Activated CD4-positive, alpha-beta memory T cell treated with anti-CD3 and anti-CD28 coated beads for 36 hours (primary cell): ENCODE measurements at places on chromosomes 3 and 15. TPM values are rescaled to one million over a fixed set of nuclear protein-coding genes. Genes with fewer than 3 reads are reported as not detected.
A peak's percentile ranks its signal among the peaks of the same experiment; 100 is the strongest.

Gene GOLGA8R
- 0.14 TPM for total RNA-seq

Gene CLRN1
- total RNA-seq = not detected

Gene WWTR1
- total RNA-seq = 1.2 TPM

Gene ZDHHC19
- not detected for total RNA-seq

DNA sequence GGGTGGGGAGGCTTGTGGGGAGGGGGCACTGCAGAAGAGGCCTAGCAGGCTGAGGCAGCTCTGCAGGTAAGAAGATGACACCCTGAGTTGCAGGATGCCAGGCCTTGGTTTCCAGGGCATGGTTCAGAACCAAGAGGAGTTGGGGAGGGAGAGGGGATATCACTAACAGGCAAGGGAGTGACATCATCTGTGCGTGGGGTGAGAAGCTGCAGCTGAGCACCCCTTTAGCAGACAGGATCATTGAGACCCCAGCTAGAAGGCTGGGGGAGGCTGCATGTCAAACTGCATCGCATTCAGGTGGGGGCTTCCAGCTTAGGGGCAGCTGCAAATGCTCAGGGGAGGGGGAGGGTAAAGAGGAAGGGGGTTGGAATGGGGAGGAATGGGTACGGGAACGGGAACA is 23.0 kb downstream of the CACNA2D2 start:
- H3K27me3 ChIP-seq = no peaks in the 10 kb centered on the region
- H3K4me3 ChIP-seq = no peak overlapping the region
- H3K4me1 ChIP-seq = peaks cover 13% of the 10 kb centered on the region
- no peak overlapping the region for H3K27ac ChIP-seq

GRCh38 chr3:12628813-12629212 is 35.1 kb downstream of the RAF1 start:
- H3K4me3 ChIP-seq = no peak overlapping the region
- H3K27ac ChIP-seq = no peak overlapping the region
- DNase-seq = no peak
- H3K36me3 ChIP-seq = peaks cover 2% of the 10 kb centered on the region
- H3K4me1 ChIP-seq = peaks cover 54% of the 10 kb centered on the region

DNA sequence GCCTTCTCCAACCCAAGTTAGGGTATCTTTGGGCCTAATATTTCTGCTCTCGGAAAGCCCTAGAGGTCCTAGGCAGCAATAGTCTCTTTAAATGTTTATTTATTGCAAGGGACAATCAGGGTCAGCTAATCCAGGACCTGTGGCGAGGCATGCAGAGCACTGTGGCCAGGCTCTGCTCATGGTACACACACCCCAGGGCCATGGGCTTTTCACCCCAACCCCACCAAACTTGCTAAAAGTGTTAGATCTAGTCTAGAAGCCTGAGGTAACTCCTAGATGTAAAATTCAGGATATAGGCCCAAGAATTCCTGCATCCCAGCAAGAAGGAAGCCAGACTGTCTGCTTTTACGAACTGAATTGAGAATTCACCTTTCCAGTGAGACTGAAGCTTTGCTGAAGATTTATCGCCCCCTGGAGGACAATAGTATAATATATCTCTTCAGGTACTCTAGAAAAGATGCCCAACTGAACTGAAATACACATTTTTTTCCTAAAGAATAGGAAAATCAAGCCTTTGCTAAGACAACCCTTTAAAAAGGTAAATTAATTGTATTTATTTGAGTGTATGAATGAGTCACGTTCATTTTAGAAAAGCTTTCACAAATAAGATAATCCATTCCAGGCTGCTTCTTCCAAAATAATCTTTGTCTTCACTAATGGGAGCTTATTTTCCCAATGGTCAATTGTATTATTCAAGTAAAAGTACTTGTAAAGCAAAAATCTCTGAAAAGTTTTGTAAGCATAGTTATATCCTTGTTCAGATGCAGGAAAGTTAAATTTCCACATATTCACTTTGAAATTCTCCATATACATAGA is 89.8 kb downstream of the LRRC3B start:
- no peak overlapping the region for H3K27ac ChIP-seq
- no peak for DNase-seq
- H3K4me3 ChIP-seq = no peak overlapping the region
- no peaks in the 10 kb centered on the region for H3K36me3 ChIP-seq
- H3K27me3 ChIP-seq = no peaks in the 10 kb centered on the region

DNA sequence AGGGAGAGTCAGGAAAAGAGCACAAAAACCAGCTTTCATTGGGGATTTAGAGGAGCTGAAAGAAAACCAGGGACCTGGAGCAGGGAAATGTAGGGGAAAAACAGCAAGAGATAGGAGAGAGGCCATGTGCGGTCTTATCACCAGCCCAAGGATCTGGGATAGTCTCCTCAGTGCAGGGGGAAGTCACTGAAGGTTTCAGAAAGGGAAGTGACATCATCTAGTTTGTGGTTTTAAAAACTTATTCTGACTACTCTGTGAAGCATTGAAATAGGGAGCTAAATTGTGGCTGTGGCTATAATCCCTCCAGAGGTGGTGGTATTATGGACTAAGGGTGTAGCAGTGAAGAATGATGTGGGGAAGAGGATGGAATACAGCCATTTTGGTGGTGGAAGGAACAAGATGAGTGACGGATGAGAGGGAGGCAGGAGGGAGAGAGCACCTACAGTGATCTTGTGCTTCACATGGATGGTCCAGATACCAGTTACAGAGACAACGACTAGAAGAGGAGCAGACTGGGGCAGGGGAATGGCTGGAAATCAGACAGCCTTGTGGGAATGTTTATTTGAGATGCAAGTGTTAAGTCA is 72.7 kb downstream of the HMG20A start:
- peak; percentile 15 for DNase-seq
- H3K4me1 ChIP-seq = peaks cover 20% of the 10 kb centered on the region
- H3K36me3 ChIP-seq = peaks cover 2% of the 10 kb centered on the region
- H3K4me3 ChIP-seq = no peak overlapping the region
- H3K27ac ChIP-seq = no peak overlapping the region

DNA sequence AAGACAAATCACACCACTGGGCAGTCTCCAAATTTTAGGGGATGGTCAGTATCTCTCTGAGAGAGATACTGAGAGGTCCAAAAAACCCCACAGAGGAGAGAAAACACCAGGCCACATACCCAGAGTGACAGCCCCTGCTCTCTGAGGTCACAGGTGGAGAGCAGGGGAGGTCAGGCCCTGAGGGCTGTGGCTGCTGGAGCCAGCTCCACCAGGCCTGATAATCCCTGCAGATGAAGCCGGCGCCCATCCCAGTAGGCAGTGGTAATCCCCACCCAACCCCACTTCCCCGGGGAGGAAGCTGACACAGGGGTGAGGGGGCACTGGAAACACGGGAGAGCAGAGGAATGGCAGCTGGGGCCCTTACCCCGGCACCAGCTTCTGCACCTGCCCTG is 31.2 kb upstream of the SRP14 start:
- no peaks in the 10 kb centered on the region for H3K36me3 ChIP-seq
- peaks cover 9% of the 10 kb centered on the region for H3K4me1 ChIP-seq
- H3K27ac ChIP-seq = no peak overlapping the region
- H3K27me3 ChIP-seq = peaks cover 10% of the 10 kb centered on the region
- H3K4me3 ChIP-seq = no peak overlapping the region

- no peak for DNase-seq
- no peak overlapping the region for H3K27ac ChIP-seq
- no peaks in the 10 kb centered on the region for H3K27me3 ChIP-seq
- H3K4me1 ChIP-seq = peaks cover 2% of the 10 kb centered on the region
Measured at GRCh38 chr15:31556494-31557150, 230.0 kb downstream of the KLF13 start.

DNA sequence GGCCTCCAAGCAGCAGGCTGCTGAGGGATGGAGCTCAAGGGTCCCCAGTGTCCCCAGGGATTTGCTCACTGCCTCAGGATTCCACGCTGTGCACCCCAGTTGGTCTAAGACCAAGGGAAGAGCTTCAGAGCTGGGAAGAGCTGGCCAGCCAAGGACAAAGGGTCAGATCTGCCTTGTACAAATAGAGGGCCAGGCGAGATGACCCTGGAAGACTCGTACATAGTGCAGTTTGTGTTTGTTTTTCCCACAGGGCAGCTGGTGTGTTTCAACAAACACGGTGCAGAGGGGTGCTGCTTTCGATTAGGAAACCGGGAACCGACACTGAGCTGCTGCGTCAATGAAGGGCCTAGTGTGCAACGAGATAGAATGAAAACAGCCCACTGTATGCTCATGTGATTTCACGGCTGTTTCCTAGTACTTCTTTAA is 56.1 kb upstream of the TRPM1 start:
- peaks cover 1% of the 10 kb centered on the region for H3K27me3 ChIP-seq
- H3K4me3 ChIP-seq = no peak overlapping the region
- H3K36me3 ChIP-seq = no peaks in the 10 kb centered on the region

DNA sequence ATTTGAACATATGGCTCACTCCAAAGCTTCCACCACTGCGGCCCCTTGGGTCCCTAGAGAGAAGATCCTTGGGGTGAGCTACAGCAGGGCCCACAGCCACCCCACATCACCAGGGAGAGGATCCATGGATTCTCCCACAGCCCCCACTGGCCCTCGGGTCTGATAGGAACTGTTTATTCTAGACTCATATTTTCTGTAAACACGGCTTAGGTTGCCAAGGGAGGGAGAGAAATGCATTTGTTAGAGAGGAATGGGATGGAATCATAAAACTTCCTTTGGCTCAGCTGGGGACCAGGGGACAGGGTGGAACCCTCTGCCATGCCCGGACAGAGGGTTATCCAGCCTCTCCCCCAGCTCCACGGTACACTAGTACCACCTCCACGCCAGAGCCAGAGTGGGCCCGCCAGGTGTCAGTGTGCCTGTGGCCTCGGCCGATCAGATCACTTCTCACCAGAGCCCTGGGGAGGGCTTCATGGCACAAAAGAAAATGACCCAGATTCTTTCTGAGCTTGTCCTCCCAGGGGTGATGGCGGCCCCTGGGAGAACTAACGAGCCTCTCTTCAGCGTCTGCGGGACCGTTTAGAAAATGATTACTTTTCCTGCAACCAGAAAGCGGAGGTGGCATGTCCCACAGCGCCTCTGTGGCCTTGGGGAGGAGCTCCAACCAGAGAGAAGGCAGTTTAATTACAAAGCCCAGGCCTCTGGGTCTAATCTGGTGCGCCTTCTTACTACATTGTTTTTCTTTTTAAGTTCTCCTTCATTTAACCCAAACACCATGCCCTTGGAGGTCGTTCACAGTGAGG is 33.7 kb downstream of the ADCY5 start:
- no peak overlapping the region for H3K27ac ChIP-seq
- no peaks in the 10 kb centered on the region for H3K4me1 ChIP-seq
- no peaks in the 10 kb centered on the region for H3K36me3 ChIP-seq

- H3K4me3 ChIP-seq = no peak overlapping the region
- no peaks in the 10 kb centered on the region for H3K4me1 ChIP-seq
- no peaks in the 10 kb centered on the region for H3K27me3 ChIP-seq
- H3K36me3 ChIP-seq = no peaks in the 10 kb centered on the region
Measured at GRCh38 chr15:65056868-65057548, 10.8 kb downstream of the RASL12 start.

GRCh38 chr3:78659386-78659987 is 1108.3 kb downstream of the ROBO1 start:
- no peaks in the 10 kb centered on the region for H3K27me3 ChIP-seq
- no peaks in the 10 kb centered on the region for H3K4me1 ChIP-seq
- H3K4me3 ChIP-seq = no peak overlapping the region
- no peak overlapping the region for H3K27ac ChIP-seq
- no peaks in the 10 kb centered on the region for H3K36me3 ChIP-seq

DNA sequence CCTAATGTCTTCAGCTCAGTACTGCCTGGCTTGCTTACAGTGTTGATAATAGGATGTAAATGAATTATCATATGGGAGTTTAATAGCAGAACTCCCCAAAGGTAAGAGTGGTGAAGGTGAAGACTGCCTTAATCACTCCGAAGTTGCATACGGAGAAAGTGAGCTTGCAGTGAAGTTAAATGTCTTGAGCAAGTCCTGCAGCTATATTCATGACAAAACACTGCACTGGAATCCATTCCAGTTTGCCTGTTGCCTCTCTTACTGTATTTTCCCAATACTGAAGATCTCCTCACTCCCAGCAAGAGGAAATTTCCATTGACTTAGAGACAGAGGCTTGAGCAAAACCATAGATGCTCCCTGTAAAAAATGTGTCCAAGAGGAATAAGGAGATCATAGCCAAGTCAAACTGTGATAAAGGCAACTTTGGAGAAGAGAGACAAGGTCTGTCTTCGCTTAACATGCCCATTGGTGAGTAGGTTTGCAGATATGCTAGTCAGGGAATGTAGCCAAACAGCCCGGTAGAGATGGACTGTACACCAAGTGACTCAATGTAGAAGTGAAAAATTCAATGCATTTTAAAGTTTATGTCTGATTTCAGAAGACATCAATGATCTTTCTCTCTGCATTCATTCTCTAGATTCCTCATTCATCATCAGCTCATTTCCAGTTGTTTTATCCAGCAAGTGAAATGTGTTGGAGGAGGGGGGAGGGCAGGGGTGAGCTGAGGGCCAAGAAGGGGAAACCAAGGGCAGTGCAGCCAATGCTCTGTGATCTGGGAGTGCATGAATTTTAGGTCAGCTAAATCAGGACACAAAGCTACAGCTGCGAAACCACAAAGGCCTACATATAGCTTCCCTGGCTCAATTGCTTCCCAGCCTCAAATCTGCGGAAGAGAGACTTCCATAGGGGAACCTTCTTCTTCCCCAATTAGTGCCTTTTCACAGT is 667.1 kb upstream of the NR2F2 start:
- no peaks in the 10 kb centered on the region for H3K36me3 ChIP-seq
- no peak for DNase-seq
- no peak overlapping the region for H3K4me3 ChIP-seq
- H3K4me1 ChIP-seq = no peaks in the 10 kb centered on the region
- no peaks in the 10 kb centered on the region for H3K27me3 ChIP-seq
- H3K27ac ChIP-seq = no peak overlapping the region

DNA sequence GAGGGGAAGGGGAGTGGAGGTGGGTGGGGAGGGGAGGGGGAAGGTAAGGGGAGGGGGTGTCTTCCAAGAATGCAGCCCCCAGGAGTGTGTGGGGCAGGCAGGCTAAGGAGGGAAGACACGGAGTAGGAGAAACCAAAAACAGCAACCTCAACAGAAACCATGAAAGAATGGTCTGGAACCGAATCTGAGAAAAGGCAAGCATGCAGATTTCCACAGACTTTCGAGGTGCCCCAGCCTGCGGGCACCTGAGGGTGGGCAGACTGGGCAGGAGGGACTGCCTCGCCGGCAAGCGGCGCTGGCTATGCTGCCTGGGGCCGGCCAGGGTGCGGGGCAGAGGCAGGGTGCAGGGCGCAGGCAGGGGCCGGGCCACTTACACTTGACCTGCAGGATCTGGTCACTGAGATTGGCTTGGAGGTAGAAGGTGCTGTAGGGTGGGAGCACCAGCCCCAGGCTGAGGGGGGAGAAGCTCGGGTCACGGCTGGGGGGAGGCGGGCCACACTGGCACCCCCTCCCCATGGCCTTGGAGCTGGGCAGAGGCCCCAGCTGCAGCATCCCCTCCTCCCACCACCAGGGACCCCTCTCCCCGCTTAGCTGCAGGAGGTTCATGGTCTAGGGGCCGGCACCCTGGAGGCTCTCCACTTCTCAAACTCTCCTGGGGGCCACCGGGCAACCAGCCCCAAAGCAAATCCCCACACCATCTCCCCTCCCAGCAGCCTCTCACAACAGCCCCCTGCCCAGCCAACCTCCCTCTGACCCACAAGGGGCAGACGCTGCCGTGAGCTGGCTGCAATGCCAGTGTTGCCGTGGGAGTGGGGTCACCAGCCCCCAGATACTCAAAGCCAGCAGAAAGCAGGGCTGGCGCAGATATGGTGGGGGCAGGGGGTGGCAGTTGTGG is 15.3 kb upstream of the TMEM115 start:
- H3K36me3 ChIP-seq = no peaks in the 10 kb centered on the region
- H3K27me3 ChIP-seq = no peaks in the 10 kb centered on the region
- no peak overlapping the region for H3K4me3 ChIP-seq

- H3K27ac ChIP-seq = no peak overlapping the region
- H3K4me3 ChIP-seq = no peak overlapping the region
- H3K4me1 ChIP-seq = peaks cover 20% of the 10 kb centered on the region
- DNase-seq = no peak
- peaks cover 2% of the 10 kb centered on the region for H3K36me3 ChIP-seq
Measured at GRCh38 chr3:43489930-43490329, 131.9 kb downstream of the ANO10 start.
